ENCODE measurements at places on chromosomes 3 and 15.

GRCh38 chr3:154759966-154760365 lies 320.2 kb upstream of the MME start:
- no peak for DNase-seq

GRCh38 chr15:80507131-80507530 lies 102.9 kb downstream of the ARNT2 start:
- no peak for DNase-seq

GRCh38 chr15:28106294-28107110 lies 7.4 kb upstream of the OCA2 start:
- DNase-seq, result no peak

DNA sequence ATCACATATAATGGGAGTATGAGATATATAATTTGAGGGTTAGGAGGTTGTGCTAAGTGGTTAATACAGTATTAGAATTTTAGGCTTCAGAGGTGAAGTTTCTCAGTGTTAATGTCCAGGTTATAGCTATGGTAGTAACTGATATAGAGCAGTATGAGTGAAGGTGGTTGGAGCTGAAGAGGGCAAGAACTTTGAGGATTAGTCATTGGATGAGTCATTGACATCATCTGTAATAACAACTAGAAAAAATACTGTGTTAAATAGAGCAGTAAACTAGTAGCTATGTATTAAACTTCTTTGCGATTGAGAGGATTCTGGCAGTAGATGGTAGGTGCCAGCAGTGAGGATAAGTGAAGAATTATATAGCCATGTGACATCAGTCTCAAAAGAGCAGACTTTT lies 47.5 kb upstream of the EIF3J start:
- no peak for DNase-seq

GRCh38 chr15:94445566-94446160 lies 214.3 kb downstream of the MCTP2 start:
- DNase-seq, result no peak

DNA sequence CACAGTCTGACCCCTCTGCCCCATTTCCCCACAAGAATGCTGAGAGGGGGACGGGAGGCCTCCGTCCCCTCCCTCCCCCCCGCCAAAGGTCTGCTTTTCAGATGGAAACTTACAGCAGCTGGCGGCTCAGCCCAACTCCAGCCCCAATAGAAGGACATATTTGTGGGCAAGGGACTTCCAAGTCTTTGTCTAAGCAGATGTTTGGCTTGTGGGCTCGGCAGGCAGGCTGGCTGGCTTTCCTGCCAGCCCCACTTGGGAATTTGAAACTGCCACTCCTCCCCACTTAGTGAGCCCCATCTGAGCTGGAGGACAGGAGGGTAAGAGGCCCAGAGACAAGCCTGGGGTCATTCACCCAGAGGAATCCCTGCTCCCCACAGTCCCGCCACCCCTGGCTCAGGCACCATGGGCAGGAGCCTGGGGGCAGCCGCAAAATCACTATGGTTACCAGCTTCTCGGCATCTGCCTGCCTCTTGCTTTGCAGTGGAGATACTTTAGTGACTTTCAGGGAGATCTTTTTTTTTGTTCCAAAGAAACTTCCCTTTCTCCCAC lies 53.6 kb downstream of the LMCD1 start:
- DNase-seq, result no peak

GRCh38 chr3:30531017-30531570 lies 75.3 kb upstream of the TGFBR2 start:
- no peak for DNase-seq

DNA sequence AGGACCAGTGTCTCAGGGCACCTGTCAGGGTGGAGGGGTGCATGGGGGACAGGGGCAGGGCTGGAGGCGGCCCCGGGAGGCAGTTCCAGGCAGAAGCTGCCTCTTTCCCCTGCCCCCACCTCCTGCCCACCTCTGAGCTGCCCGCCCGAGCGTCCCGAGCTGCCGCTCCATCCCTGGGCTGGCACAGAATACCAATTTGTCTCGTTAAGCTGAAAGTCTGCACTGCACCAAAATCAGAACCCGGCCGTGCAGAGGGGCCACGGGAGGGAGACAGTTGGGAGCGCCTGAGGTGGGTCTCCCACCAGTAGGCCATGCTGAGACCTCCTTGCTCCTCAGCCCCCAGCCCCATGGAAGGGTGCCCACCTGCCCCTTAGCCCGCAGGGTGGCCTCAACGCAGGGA lies 1.3 kb upstream of the ATP2B2 start:
- no peak for DNase-seq

Data from stomach (tissue), 19 donors.